ENCODE measurements at places on chromosomes 6 and 20.

DNA sequence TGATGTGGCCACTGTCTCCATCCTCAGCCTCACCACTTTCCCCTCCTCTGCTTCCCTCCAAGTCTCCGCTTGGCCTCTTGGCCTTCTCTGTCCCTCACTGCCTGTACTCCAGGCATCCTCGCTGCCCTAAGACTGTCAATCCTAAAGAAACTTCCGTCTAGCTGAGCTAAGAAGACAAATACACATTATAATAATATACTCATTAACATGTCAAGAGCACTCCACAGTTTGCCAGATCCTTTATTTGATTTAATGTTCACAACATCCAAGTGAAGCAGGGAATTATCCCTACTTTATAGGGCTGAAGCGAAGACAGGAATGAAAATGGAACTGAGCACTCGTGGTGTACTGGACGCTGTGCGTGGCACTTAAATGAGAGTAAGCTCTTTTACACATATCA lies 72.4 kb upstream of the SLC22A23 start:
- no peak for DNase-seq

DNA sequence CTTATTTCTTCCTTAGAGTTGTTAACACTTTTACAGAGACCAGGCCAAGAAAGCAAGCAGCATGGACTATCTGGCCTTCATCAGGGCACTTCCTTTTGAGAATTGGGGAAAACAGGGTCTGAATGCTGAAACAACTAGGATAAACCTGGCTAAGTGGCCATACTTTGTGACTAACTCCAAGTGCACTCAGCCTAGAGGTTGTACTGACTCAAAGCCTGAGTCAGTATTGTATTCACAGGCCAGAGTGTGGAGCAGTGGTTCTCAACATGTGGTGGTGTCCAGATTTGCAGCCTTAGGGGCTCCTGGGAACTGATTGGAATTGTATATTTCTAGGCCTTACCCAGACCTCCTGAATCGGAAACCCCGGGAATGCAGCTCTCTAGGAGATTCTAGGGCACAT lies 20.1 kb downstream of the SEC23B start:
- DNase-seq, result no peak

DNA sequence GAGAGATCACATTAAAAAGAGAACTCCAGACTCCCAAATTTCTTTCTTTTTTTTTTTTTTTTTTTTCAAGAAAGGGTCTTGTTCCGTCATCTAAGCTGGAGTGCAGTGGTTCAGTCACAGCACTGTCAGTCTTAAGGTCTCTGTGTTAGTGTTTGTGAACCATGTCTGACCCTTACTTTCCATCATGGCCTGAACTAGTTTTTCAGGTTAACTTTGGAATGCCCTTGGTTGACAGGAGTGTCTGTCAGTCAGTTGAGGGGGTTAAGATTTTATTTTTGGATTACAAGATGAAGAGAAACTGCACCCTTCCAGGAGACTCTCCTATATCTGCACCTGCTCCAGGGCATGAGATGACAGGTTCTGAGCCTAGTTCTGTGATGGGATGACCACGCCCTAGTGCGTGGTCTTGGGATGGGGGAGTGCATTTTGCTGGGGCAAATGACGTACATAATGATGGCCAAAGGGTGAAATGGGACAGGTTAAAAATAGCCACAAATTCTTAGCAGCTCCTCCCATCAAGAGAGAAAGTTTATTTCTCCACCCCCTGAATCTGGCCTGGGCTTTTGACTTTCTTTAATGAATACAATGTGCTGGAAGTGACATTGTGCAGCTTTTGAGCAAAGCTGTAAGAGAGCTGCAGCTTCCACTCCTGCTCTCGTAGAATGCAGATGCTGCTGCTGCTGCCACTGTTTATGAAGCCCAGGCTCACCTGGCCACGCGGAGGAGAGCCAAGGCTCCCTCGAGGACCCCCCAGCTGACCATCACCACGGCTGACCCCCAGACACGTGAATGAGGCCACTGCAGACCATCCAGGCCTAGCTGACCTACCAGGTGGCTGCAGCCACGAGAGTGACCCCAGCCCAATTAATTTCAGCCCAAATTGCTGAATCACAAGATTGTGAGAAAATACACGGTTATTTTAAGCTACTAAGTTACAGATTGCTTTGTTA lies 29.7 kb upstream of the FAM50B start:
- DNase-seq, result no peak

- DNase-seq, result no peak
Observed at GRCh38 chr6:27043244-27043643, 204.3 kb upstream of the PRSS16 start.

DNA sequence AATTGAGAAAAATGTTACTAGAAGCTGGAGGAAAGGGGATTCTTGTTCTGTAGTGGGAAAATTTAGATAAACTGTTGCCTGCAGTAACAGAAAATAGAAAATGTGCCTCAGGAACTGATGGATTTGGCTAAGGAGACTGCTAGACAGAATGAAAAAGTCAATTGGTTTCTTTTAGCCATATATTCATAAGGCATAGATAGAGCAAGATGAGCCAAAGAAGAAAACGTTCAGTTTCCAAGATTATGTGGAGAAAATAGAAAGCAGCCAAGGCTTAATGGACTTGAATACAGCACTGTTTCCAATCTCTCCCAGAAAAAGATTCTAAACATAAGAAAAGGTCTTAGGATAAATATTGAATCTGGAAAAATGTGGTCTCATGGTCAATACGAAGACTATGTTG lies 115.1 kb upstream of the TCF21 start:
- no peak for DNase-seq

Data from NCI-H226 (cell line).